ENCODE measurements at places on chromosomes 1 and 21. TPM values are rescaled to one million over a fixed set of nuclear protein-coding genes. Genes with fewer than 3 reads are reported as not detected.
A peak's percentile ranks its signal among the peaks of the same experiment; 100 is the strongest.

The TIMM17A gene
- total RNA-seq, result 76.8 TPM

The LCE3D gene
- total RNA-seq, result not detected

- no peak overlapping the region for H3K27ac ChIP-seq
- H3K36me3 ChIP-seq, result no peaks in the 10 kb centered on the region
- H3K27me3 ChIP-seq, result peaks cover 4% of the 10 kb centered on the region
- no peak for DNase-seq
Measured at GRCh38 chr1:54506594-54506993, 41.4 kb upstream of the ACOT11 start.

- no peak overlapping the region for H3K27ac ChIP-seq
- no peak for DNase-seq
- H3K4me3 ChIP-seq, result no peak overlapping the region
- H3K4me1 ChIP-seq, result no peaks in the 10 kb centered on the region
- no peaks in the 10 kb centered on the region for H3K27me3 ChIP-seq
Measured at GRCh38 chr1:193827516-193827915, 641.1 kb upstream of the B3GALT2 start.

DNA sequence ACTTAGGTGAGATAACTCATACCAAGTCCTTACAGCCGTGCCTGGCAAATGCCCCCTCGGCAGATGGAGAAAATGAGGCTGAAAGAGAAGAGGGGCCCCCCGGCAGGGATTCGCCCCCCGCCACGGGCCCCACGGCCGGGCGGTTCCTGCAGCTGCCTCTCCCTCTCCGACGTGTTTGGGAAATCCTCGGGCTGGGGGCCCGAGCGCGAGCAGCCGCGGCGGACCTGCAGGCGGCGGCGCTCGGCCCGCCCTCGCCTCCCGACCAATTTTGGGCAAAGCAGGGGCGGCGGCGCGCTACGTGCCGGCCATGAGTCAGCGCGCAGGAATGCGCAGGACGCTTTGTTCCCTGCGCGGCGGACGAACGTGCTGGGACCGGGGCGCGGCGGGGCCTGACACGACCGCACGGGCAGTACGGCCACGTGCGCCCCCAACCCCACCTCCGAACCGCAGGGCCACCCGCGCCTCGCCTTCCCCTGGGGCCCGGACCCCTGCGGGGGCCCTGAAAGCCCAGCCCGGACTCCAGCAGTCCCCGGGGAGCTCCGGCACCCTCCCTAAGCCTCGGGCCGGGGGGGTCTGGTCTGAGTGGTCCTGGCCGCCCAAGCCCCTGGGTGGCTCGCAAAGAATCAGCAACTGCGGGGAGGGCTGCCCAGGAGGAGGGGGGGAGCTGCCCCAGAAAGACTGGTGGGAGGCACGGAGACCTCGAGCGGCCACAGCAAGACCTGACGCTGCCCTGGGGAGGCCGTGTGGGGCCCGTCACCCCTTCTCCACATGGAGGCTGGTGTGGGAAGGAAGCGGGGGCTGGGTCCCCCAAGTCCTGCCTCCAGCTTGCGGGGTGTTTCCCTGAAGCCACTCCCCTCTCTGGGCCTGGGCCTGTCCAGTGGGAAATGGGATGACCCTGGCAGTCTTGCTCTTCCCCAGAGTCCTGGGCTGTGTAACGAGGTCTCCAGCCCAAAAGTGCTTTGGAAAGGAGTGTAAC, 11.9 kb upstream of the EDN2 start:
- peaks cover 15% of the 10 kb centered on the region for H3K27me3 ChIP-seq
- peak overlapping the region; percentile 48 for H3K4me3 ChIP-seq
- no peak overlapping the region for H3K27ac ChIP-seq
- DNase-seq, result peak; percentile 72
- H3K4me1 ChIP-seq, result peaks cover 6% of the 10 kb centered on the region

DNA sequence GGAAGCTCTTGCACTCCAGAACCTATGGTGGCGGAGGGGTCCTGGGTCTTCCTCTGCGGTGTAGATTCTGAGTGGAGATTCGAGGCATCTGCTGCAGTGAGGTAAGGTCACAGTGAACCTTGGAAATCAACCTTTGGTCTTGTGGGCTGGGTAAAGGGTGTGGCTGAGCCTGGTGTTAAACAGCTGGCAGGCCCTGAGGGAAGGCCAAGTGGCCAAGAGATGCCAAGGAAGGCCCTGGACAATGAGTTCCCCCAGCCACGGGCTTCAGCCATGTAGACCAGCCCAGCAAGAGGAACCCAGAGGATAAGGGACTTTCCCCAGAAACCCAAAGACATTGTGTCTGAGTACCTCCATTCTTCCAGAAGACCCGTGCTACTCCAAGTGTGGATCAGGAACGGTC, 137.2 kb upstream of the ETS2 start:
- H3K27ac ChIP-seq, result no peak overlapping the region
- no peak overlapping the region for H3K4me3 ChIP-seq
- H3K4me1 ChIP-seq, result no peaks in the 10 kb centered on the region
- H3K27me3 ChIP-seq, result peaks cover 8% of the 10 kb centered on the region
- no peaks in the 10 kb centered on the region for H3K36me3 ChIP-seq

DNA sequence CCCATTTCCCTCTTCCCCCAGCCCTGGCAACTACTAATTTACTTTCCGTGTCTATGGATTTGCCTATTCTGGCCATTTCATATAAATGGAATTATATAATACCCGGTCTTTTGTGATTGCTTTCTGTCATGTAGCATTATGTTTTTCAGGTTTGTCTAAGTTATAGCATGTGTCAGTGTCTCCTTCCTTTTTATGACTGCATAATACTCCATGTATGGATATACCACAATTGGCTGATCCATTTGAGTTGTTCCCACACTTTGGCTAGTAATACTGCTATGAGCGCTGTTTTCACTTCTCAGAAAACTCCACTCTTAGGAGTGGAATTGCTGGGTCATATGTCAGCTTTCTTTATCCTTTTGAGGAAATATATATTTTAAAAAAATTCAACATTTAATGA, 53.7 kb downstream of the HUNK start:
- no peaks in the 10 kb centered on the region for H3K27me3 ChIP-seq
- no peaks in the 10 kb centered on the region for H3K36me3 ChIP-seq
- H3K27ac ChIP-seq, result no peak overlapping the region
- DNase-seq, result no peak
- no peak overlapping the region for H3K4me3 ChIP-seq

DNA sequence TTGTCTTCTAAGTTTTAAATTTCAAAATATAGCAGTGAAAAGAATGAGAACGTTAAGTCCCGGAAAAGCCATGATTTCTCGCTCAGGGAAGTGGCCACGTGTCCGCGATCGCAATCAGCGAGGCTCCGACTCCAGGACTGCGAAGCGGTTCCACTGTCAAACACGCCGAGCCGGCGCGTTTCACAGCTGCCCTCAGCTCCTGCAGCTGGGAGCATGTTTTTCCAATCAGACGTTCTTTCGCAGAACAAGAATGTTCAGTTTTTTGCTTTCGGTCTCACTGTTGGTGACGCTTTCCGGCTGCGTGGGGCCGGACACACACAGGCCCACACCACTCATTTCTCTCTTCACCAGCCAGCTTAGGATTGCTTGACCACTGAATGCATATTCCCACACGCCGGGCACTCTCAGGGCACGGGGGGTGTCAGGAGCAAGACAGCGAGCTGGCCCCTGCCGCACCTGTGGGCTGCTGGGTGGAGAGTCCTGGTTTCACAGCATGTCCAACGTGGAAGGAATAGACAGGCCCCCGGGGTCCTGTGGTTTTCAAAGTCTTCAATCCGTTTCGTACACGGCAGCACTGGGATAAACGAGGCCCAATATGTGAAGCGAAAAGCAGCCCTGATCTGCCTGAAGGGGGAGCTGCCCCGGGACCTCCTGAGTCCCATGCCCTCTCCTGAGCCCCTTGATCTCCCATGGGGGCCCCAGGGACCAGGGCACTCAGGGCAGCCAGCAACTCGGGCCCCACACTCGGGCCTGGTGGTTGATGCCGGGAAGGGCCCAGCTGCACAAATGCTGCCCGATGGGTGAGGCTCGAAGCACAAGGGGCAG, 47.3 kb upstream of the COL18A1 start:
- H3K4me3 ChIP-seq, result no peak overlapping the region
- no peak overlapping the region for H3K27ac ChIP-seq
- H3K36me3 ChIP-seq, result no peaks in the 10 kb centered on the region
- no peak for DNase-seq
- peaks cover 20% of the 10 kb centered on the region for H3K27me3 ChIP-seq

DNA sequence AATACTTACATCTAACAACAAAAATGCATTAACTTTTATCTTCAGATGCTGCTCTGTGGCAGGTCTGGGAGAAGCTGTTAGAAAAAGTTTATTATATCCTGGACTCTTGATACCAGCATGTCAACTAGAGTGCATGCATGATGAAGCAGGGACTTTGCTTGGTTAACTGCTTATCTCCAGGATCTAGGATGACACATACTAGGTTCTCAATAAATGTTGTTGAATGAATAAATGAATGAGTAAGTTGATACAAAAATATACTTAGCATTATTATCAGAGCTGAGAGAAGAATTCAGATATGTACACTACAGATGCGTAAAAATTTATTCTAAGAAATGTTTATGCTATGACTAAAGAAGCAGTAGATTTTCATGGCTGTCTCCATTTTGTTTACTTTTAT, 304.3 kb downstream of the LTN1 start:
- H3K27ac ChIP-seq, result no peak overlapping the region
- no peaks in the 10 kb centered on the region for H3K27me3 ChIP-seq
- DNase-seq, result no peak

GRCh38 chr1:208509072-208509471, 264.9 kb upstream of the PLXNA2 start:
- no peak for DNase-seq
- H3K27ac ChIP-seq, result no peak overlapping the region
- H3K36me3 ChIP-seq, result no peaks in the 10 kb centered on the region
- H3K4me1 ChIP-seq, result no peaks in the 10 kb centered on the region
- no peak overlapping the region for H3K4me3 ChIP-seq

- H3K4me3 ChIP-seq, result no peak overlapping the region
- no peaks in the 10 kb centered on the region for H3K27me3 ChIP-seq
- no peak overlapping the region for H3K27ac ChIP-seq
- peaks cover 6% of the 10 kb centered on the region for H3K4me1 ChIP-seq
Measured at GRCh38 chr1:33399375-33399774, 31.5 kb downstream of the PHC2 start.

DNA sequence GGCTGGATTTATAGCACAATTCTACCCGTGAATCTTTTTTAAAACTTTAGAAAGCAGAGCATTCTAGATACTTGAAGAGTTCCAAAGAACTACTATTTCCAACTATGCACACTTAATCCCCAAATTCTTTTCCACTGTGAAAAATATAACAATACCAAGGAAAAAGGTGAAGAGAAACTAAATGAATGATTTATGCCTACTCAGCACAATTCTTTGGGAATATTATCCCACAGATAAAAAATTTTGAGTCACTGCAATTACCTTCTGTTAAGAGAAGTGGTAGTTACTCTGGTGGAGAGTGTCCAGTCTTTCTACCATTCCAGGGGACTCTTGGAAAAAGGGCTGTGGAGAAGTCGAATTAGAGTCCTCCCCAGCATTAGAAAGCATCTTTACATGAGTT, 39.2 kb downstream of the ERO1B start:
- H3K4me1 ChIP-seq, result no peaks in the 10 kb centered on the region
- no peaks in the 10 kb centered on the region for H3K27me3 ChIP-seq
- DNase-seq, result no peak
- no peak overlapping the region for H3K27ac ChIP-seq
- H3K4me3 ChIP-seq, result no peak overlapping the region

- no peaks in the 10 kb centered on the region for H3K4me1 ChIP-seq
- no peak overlapping the region for H3K4me3 ChIP-seq
- DNase-seq, result no peak
- no peaks in the 10 kb centered on the region for H3K36me3 ChIP-seq
- H3K27me3 ChIP-seq, result no peaks in the 10 kb centered on the region
- no peak overlapping the region for H3K27ac ChIP-seq
Measured at GRCh38 chr1:78370356-78370755, 120.4 kb upstream of the PTGFR start.

GRCh38 chr1:50917138-50918137, 42.6 kb downstream of the FAF1 start:
- H3K27me3 ChIP-seq, result no peaks in the 10 kb centered on the region
- peaks cover 23% of the 10 kb centered on the region for H3K4me1 ChIP-seq
- no peak overlapping the region for H3K27ac ChIP-seq
- H3K4me3 ChIP-seq, result no peak overlapping the region

DNA sequence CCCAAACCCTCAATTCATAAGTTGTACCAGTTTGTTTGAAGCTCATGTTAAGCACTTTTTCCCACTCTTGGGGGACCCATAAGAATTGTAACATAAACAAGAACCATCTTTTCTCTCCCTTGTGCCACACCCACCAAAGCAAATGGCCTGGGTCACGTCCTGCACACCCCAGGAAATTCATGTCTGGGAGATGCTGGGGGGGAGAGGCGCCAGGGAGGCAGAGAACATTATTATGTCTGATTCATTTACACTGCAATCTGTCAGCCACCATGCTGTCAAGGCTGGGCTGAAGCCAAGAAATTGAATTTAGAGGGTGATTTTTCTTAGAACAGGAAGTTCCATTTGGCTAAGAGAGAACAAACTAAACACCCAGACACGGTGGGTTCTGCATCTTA, 37.2 kb upstream of the IPO9 start:
- no peaks in the 10 kb centered on the region for H3K36me3 ChIP-seq
- no peak overlapping the region for H3K4me3 ChIP-seq
- H3K27me3 ChIP-seq, result no peaks in the 10 kb centered on the region
- peak; percentile 50 for DNase-seq
- peaks cover 9% of the 10 kb centered on the region for H3K4me1 ChIP-seq

DNA sequence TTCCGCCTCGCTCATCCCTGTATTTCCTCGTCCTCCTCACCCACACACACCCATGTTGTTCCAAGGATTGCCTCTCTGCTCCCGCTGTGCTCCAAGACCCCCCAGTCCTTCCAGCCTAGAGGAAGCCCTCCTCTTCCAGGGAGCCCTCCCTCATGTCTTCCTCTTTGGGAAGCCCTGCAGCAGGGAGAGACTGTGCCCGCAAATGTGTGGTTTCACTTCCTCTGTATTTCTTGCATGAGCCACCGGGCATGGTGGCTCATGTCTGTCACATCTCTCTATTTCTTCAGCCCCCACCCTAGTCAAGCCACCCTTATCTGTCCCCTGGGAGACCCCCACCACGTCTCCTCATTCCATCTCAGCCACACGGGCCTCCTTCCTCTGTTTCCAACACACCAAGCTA, 57.5 kb upstream of the PAX7 start:
- no peak overlapping the region for H3K27ac ChIP-seq
- DNase-seq, result no peak
- no peaks in the 10 kb centered on the region for H3K4me1 ChIP-seq
- peaks cover 6% of the 10 kb centered on the region for H3K27me3 ChIP-seq
- no peaks in the 10 kb centered on the region for H3K36me3 ChIP-seq
- no peak overlapping the region for H3K4me3 ChIP-seq

DNA sequence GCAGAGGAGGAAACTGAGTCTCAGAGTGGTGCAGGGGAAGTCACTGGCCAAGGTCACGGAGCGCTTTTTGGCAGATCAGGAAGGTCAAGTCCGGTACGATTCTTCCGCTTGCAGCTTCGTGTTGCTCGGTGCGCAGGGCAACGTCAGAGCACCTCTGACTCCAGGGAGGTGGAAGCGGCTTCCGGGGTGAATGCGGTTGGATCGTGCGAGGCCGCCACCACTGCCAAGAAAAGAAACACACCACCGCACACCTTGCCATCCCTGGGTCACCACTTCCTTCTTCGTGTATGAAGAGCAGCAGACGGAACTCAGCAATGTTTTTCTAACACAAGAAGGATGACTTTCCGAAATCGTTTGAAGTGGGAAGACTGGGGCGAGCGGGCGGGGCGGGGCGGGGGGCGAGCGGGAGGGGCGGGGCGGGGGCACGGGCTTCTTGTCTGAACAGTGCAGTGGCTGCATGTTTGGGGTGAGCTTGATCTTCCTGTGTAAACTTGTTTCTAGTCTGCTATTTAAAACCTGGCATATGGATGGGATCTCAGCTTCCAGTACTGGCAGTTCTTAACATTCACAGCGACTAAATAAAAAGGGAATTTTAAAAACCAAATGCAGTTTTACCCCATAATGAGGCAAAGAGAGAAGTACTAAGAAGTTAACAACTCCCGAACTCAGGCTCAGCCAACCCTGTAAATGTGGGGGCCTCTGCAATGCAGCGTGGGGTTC, 300.0 kb downstream of the RRAGC start:
- peak overlapping the region; percentile 88 for H3K27ac ChIP-seq
- H3K4me3 ChIP-seq, result peak overlapping the region; percentile 64
- no peaks in the 10 kb centered on the region for H3K36me3 ChIP-seq

Measured in activated CD8-positive, alpha-beta T cell treated with anti-CD3 and anti-CD28 coated beads for 36 hours (primary cell).